RPMI7951 (cell line): ENCODE measurements at places on chromosomes 7 and 10.
A peak's percentile ranks its signal among the peaks of the same experiment; 100 is the strongest.

- no peak for DNase-seq
These were observed 28.2 kb downstream of the ARHGAP21 start for GRCh38 chr10:24695452-24695851.

- DNase-seq = no peak
These were observed 105.1 kb upstream of the GPR26 start for GRCh38 chr10:123561141-123561440.

DNA sequence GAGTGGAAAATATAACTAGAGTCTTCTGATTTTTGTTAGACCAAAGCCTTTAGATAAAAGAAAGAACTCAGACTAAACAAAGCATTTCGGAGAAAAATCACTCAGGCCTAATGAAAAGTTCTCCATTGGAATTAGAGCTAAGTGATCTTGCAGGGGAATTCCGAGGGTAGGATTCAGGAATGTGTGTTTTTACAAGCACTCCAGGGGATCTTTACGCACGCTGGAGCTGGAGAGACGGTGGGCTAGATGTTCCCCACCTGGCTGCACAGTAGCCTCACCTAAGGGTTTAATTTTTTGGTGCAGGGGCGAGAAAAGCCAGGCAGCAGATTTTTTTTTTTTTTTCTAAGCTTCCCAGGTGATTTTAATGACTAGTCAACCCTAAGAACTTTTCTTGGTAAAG is 7.9 kb upstream of the PAPSS2 start:
- DNase-seq = no peak

DNA sequence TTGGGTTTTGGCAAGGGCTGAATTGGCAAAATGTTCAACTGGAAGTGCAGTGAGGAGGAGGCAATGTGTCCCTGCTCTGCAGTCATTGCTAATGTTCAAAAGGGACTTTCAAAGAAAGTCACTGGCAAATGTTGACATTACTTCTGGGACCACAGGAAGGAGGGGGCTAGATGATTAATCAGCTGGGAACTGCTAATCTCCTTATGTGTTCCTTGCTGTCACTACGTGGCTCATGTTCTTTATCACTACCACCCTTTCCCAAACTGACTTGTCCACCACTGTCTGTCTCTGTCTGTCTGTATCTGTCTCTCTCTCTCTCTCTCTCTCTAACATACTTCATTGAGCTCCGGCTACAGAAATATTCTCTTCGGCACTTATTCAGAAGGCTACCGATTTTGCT is 86.9 kb upstream of the MTPN start:
- no peak for DNase-seq

GRCh38 chr7:36082910-36083309 is 70.1 kb upstream of the EEPD1 start:
- DNase-seq = peak; percentile 33

DNA sequence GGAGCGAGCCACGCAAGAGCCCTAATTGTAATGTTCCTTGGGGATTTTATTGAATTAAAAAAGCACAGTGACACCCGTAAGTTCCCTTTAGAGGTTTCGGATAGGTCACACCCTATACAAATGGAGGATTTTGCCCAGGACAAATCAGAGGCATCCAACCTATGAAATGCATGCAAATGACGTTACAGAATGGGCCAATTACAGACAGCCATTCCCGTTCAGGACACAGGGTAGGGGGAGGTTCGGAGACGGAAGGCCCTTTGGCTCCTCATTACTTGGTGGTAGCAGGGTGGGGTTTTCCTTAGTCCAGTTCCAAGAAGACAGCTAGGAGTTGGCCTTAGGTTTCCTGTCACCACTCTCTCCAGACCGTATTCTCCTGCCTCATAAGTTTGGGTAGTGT is 754.1 kb downstream of the IPMK start:
- DNase-seq = no peak

GRCh38 chr7:27140126-27140857 is 3.2 kb downstream of the HOXA5 start:
- DNase-seq = no peak

DNA sequence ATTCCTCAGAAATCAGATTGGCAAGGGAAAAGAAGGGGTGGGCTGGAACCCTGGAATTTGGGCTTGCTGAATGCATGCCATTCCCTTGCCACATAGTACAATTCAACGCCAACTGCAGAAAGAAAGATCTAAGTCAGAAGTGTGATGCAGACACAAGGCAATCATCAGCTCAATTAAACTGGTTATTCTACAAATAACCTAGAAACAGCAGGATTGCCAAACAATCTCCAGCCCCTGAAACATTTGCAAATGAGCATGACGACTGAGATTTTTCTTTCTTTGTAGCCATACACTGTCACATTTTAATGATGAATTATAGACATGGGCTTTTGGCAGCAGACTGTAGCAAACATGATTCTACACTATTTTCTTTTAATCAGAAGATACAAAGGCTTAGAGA is 16.5 kb upstream of the CREB5 start:
- DNase-seq = no peak

- peak; percentile 69 for DNase-seq
These were observed 30.4 kb downstream of the XPNPEP1 start for GRCh38 chr10:109892931-109893330.

GRCh38 chr7:55254596-55255495 is 110.3 kb upstream of the LANCL2 start:
- peak; percentile 84 for DNase-seq

DNA sequence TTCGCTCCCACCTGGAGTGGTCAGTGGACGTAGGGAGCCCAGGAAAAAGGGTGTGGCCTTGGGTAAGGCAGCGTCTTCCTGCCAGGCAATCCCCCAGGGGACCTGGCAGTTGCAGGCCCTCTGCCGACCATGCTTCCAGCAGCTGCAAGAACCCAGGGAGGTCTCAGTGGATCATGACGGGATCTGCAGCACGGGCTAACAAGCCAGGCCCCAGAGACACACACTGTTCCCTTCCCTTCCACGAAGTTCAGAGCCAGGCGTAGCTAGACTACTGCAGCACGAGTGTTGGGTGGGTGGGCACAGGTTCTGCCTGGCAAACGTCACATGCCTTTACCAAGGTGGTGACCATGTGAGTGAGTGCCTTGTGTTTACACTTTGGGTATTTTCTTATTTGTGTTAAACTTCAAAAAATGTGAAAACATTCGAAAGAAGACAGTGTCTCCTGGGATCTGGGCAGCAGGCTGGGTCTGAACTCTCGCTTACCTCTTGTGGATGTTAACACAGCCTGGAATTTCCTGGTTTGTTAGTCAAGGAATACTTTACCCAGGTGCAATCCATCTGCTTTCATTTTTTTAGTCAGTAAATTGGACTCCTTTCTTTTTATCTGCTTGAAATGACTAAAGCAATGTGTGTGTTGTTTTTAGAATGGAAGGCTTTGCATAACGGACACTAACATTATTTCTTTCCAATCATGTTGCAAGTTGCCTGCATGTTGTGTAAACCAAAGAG is 48.2 kb upstream of the VIPR2 start:
- no peak for DNase-seq

DNA sequence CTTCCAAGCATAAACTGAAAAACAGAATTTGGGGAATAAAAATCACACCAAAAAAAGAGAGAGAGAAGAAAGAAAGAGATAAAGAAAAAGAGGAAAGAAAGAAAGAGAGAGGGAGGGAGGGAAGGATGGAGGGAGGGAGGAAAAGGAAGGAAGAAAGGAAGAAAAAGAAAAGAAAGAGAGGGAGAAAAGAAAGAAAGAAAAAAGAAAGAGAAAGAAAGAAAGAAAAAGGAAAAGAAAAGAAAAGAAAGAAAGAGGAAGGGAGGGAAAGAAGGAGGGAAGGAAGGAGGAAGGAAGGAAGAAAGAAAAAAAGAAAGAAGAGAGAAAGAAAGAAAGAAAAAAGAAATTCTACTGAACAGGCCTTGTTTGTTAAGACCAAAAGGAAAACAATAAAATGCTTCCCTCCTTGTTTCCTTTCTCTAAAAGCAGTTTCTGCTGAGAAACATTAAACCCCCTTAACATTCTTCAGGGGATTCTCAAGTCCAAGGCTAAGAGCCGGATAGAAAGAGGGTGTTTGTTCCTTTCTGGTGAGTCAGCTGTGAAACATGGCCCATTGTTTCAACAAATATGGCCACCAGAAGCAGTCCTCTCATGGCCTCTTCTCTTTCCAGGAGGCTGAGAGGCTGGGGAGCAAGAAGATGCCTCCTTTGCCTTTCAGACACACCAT is 46.9 kb upstream of the GPAM start:
- peak; percentile 36 for DNase-seq

GRCh38 chr7:16944936-16945335 is 63.2 kb upstream of the AGR3 start:
- DNase-seq = peak; percentile 27

- DNase-seq = no peak
These were observed 125.1 kb downstream of the RAPGEF5 start for GRCh38 chr7:22231806-22232205.

GRCh38 chr10:73584737-73585136 is 6.4 kb downstream of the USP54 start:
- peak; percentile 58 for DNase-seq

DNA sequence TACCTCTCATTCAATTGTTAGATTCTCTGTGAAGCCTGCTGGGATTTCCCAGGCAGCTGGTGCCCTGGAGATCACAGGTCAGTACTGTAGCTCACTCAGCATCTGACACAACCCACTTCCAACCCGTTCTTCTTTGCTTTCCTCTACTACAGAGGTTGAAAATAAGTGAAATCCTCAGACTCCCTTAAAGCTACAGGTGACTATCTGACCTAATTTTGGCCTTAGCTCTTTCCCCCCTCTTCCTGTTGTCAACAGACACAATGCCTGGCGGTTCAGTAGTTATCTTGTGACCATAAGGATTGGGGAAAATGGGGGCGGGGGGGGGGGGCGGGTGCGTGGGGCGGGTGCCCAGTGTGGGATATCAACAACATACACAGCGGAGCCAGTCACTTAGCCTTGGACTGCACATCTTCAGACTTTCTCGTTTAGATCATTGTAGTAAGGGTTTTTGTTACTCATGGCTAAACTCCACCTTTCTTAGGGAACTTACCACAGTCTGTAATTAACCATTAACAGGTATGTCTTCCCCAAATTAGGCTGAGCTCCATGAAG is 37.8 kb downstream of the MTPN start:
- no peak for DNase-seq

DNA sequence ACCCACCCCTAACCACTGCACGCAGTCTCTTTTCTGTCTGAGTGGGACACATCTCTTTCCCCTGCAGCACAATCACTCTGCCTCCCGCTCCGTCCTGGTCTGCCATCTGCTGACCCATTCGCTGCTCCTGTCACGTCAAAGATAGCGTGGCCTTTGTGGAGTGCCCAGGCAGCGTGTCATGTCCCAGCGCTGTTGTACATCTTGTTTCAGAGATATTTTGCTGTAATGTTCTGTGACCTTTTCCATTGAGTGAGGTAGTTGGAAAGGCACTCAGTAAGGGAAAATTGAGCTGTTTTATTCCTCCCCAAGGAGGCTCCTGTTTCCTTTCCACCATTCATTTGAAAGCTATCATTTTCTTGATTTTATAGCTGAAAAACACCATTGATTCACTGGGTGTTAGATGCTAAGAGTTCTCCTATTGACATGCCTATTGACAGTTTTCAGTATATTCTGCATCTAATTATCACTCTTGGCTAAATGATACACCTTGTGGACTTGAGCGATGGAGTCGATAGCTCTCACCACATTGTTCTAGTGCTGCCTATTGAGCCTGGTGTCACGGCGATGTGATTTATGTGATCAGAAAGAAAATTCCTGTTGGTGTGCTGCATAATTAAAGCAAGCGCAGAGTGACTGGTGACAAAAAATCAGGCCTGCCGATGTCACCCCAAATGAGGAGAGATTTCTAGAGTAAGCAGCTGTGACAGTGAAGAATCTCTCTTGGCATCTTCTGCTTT is 372.6 kb downstream of the LRMDA start:
- no peak for DNase-seq

- no peak for DNase-seq
These were observed 11.5 kb downstream of the ARID5B start for GRCh38 chr10:61912981-61913380.

DNA sequence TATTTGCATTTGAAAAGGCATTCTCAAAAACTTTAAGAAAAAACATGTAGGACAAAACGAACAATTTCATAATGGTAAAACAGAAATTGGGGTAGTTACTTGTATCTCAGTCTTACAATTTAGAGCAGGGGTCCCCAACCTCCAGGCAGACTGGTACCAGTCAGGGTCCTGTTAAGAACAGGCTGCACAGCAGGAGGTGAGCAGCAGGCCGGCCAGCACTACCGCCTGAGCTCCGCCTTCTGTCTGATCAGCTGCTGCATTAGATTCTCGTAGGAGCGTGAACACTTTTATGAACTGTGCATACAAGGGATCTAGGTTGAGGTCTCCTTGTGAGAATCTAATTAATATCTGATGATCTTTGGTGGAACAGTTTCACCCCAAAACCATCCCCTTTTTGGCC is 77.3 kb downstream of the SEMA3A start:
- no peak for DNase-seq

DNA sequence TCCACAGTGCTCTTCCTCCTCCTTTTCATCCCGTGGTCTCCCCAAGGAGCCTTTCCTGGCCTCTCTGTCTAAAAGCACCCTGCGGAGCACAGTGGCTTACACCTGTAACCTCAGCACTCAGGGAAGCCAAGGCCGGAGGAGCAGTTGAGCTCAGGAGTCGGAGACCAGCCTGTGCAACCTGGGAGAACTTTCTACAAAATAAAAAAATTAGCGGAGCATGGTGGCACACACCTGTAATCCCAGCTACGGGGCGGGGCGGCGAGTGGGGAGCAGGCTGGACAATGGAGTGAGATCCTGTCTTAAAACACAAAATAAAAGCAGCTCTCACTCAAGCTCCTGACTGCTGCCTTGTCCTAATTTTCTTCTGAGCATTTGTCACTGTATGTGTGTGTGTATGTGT is 1.4 kb upstream of the COBL start:
- DNase-seq = no peak

DNA sequence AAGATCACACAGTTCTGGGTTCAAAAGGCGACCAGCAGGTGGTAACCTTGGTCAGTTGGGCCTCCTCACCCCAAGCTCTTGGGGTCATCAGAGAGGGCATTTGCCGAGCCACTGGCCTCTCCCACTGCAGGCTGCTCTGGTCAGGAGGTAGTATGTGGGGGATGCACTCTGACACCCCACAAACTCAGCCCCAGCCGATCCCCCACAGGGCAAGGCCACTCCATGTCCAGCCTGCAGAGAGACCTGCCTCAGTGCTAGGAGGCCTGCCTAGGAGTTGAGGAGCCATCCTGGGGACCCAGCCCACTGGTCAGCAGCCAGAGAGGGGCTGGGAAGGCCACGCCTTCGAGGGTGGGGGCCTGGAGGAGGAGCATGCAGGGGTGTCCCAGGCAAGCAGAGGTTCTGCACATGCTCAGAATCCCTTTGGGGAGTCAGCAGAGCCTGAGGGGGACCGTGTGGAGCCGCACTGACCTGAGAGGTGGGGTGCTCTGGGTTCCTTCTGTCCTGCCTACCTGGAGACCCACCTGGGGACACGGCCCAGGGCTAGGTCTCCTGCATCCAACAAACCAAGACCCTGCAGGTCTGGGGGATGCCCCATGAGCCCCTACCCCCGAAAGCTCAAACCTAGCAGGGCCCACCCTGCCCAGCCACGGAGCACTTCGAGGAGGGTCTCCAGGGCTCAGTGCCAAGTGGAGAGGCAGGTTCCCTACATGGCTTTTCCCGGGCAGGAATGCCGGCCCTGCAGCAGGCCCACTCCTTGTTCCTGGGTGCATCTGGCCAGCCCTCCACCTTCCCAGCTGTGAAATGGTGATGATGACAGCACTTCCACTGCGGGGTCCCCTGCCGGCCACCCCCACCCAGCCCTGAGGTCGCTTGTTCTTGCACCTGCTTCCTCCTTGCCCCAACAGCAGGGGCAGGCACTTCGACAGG is 58.5 kb downstream of the RASGEF1A start:
- no peak for DNase-seq

- DNase-seq = no peak
These were observed 121.3 kb downstream of the ADCY1 start for GRCh38 chr7:45695249-45695995.
